ELR (cell line): ENCODE measurements at places on chromosomes 4 and X.

- no peak for DNase-seq
These were observed 45.7 kb downstream of the RTL9 start for GRCh38 chrX:110404376-110404775.

GRCh38 chr4:81454499-81454898 lies 17.2 kb downstream of the RASGEF1B start:
- DNase-seq: peak; percentile 3

GRCh38 chr4:181637186-181638105 lies 605.8 kb upstream of the TENM3 start:
- peak; percentile 21 for DNase-seq

GRCh38 chrX:16222151-16222550 lies 54.9 kb downstream of the MAGEB17 start:
- DNase-seq: peak; percentile 72

DNA sequence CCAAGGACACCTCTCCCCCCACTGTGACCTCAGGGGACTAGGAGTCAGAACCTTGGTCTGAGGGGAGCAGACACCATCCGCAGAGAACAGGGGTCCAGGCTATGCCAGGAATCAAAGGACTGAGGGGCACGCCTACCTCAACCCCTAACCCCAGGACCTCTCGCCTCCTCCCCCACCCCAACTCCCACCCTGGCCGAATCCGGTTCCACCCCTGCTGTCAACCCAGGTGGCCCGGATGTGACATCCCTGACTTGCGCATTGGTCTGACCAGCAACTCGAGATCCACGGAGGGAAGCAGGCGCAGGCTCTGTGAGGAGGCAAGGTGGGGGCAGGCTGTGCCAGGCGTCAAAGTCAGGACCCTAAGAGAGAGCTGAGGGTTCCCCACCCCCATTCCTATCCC lies 468 bp upstream of the MAGEA4 start:
- no peak for DNase-seq
